ENCODE measurements at places on chromosomes 16 and 17.

- no peak for DNase-seq
Measured at GRCh38 chr17:75810216-75810615, 25.6 kb downstream of the UNK start.

GRCh38 chr17:9236286-9237052 is 215.2 kb downstream of the NTN1 start:
- DNase-seq = no peak

- DNase-seq = no peak
Measured at GRCh38 chr16:75301804-75302203, 50.4 kb upstream of the BCAR1 start.

- DNase-seq = no peak
Measured at GRCh38 chr16:90072442-90073105, 4.6 kb downstream of the PRDM7 start.

DNA sequence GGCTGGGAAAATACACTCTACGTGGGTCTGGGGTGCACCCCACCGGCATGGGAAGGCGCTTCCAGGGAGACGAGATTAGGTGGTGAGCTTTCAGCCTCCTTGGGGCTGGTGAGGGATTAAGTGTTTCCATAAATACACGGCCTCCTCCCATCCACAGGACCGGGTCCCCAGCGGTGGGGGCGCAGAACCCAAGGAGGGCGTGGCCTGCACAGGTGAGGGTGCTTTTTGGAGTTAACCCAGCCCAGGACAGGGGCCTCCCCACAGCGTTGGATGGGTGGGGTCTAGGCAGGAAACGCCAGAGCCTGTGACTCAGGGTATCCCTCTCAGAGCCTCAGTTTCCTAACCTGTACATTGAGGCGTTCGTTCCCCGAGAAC is 1.1 kb downstream of the C16orf74 start:
- peak; percentile 24 for DNase-seq

- DNase-seq = no peak
Measured at GRCh38 chr16:56744996-56745640, 15.2 kb downstream of the NUP93 start.

- DNase-seq = no peak
Measured at GRCh38 chr17:7486181-7486580, 2.0 kb downstream of the POLR2A start.

DNA sequence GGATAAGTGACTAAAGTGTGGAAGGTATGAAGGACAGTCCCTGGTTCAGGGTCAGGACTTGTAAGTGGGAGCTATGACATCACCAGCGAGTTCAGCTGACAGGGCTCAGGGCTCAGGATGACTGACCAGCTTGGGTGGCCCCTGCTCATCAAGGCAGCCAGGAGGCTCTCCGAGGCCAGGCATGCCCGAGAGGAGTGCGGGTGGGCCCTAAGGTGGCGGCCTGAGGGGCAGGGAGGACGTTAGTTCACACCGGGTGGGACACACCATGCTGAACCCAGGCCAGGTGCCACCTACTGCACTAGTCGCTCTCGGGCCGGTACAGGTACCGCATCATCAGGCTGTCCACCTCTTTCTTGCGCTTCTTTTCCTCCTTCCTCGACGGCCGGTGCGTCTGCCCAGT is 36.5 kb downstream of the PIPOX start:
- no peak for DNase-seq

GRCh38 chr16:87806261-87806640 is 40.5 kb upstream of the KLHDC4 start:
- peak; percentile 53 for DNase-seq

- peak; percentile 59 for DNase-seq
Measured at GRCh38 chr17:7034955-7035590, 742 bp upstream of the SLC16A13 start.

GRCh38 chr17:78748048-78748729 is 33.9 kb downstream of the CYTH1 start:
- DNase-seq = peak; percentile 69

- DNase-seq = no peak
Measured at GRCh38 chr17:64340557-64340956, 50.1 kb downstream of the PECAM1 start.

GRCh38 chr17:30720013-30720471 is 104.5 kb downstream of the CRLF3 start:
- DNase-seq = peak; percentile 13

- no peak for DNase-seq
Measured at GRCh38 chr16:59188029-59188428, 453.9 kb upstream of the GOT2 start.

GRCh38 chr16:56861092-56861610 is 3.9 kb upstream of the SLC12A3 start:
- no peak for DNase-seq

GRCh38 chr17:53227111-53227510 is 595.6 kb upstream of the KIF2B start:
- DNase-seq = no peak

DNA sequence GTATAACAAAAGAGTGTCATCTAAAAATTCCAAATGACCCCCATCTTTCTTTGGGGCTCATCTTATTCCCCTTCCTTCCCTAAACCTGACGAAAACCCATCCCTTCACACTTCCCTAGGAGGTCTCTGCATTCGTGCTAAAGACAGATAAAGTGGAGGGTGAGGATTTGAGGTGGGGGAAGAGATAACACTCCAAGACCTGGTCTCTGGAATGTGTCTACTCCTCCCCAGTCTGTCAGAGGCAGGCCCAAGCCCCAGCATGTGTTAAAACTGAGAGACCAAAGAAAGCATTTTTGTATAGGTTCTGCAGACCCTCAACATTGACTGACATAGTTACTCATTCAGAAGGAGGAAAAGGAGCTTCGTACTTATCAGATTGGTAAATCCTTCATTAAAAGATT is 11.0 kb upstream of the LHX1 start:
- no peak for DNase-seq

Measured in activated naive CD4-positive, alpha-beta T cell treated with anti-CD3 and anti-CD28 coated beads, Interleukin-2, amount 10 ng/mL, durations not matched to agents 7 days and 5 days (primary cell).